ENCODE measurements at places on chromosomes 5 and 9. TPM values are rescaled to one million over a fixed set of nuclear protein-coding genes. Genes with fewer than 3 reads are reported as not detected.
A peak's percentile ranks its signal among the peaks of the same experiment; 100 is the strongest.

DNA sequence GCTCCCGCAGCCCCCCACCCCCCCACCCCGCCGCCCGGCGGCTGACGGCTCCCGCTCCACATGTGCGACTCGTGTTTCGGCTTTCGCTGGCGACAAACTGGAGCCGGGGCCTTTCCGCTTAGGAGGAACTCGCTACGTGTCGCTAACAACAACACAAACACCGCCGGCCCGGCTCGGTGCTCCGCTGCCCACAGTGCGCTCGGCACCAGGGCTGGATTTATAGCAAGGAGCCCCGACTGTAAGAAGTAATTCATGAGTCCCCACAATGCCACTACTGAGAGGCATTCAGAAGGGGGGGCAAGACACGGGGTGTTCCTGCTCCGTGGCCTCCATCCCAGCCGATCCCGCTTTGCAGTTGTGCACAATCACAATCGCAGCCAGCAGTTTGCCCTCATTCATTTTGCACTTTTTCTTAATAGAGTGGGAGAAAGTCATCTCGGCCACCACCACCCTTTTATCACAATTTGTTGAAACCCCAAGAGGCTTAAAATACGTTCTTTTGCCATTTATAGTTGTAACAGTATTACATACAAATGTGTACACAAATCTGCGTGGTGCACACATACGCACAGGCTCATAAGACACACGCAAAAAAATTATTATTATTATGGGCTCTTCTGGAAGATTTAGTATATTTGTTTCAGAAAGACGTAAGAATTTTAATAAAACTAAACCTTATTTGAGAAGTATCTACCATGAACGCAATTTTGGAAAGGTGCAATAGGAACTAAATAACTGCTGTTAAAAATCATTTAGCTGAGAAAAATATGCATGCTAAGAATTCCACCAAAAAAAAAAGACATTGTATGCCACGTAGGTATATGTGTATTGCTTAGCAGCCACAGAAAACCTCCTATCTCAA, 48.1 kb downstream of the EBF1 start:
- peak; percentile 66 for DNase-seq

- DNase-seq, result no peak
Measured at GRCh38 chr9:7081065-7081600, 323.4 kb downstream of the KDM4C start.

- DNase-seq, result no peak
Measured at GRCh38 chr5:107418071-107418470, 252.7 kb downstream of the EFNA5 start.

GRCh38 chr9:70947511-70947910, 173.9 kb downstream of the TRPM3 start:
- no peak for DNase-seq

DNA sequence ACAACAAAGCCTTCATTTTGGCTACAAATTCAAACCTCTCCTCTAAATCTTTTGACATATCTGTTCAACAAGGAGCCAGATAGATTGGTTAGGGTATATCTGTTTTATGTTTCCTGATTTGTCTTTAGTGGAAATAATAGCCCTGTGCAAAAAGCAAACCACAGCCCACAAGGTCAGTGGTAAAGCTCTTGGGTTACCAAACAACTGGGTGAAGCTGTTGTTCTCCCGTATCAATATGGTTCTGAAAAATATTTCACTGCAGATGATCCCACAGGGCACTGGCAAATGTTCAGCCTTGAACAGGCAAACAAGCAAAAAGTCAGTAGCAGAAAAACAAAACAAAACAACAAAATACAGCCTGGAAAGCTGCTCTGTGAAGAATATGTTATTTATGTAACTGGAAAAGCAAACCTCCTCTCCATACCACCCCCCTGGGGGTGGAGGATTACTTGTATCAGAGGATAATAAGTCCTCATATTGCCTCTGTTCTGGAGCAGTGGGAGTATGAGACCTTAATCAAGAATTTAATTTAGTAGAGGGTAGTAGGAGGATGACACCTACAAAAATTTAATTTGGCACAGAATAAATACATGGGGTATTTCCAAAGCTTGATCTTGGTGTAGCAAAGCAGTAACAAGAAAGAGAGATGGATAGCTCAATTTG, 20.8 kb upstream of the PTBP3 start:
- DNase-seq, result no peak

- no peak for DNase-seq
Measured at GRCh38 chr5:79149433-79149832, 37.8 kb downstream of the BHMT start.

GRCh38 chr9:91897201-91897600, 52.8 kb downstream of the ROR2 start:
- DNase-seq, result no peak

GRCh38 chr5:142584891-142585290, 101.0 kb downstream of the FGF1 start:
- DNase-seq, result no peak

DNA sequence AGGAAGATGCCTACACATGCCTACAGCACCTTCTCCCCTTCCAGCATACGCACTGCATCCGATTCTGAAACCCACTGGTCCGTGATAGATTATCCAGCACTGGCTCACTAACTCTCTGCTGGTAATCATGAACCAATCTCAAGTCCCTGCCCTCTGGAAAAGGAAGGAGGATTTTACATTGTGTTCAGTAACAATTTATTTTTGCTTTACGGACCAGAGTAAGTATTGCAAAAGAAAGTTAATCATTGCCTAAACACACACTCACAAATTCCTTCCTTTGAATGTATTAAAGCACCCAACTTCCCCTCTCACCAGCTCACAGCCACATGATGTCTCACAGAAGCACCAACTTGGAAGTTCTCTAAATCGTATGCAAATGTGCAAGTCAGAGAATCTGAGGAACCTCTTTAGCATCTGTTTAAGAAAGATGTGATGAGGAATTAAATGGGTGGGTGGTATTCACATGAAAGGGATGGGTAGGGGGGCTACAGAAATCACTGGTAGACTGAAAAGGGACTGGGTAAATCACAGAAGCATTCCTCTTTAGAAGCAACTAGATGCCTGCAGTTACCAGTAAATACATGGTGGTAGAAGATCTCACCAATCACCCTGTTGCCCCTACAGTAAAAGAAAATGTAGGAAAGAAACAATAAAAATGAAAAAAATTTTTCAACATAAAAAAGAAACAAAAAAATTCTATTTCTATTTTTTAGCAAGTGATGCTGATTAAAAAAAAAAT, 8.4 kb downstream of the GNAQ start:
- DNase-seq, result no peak

- no peak for DNase-seq
Measured at GRCh38 chr9:110561826-110562225, 17.7 kb downstream of the SVEP1 start.

- no peak for DNase-seq
Measured at GRCh38 chr5:151171529-151171928, 13.9 kb upstream of the ANXA6 start.

- no peak for DNase-seq
Measured at GRCh38 chr5:149239917-149240316, 31.7 kb upstream of the AFAP1L1 start.

DNA sequence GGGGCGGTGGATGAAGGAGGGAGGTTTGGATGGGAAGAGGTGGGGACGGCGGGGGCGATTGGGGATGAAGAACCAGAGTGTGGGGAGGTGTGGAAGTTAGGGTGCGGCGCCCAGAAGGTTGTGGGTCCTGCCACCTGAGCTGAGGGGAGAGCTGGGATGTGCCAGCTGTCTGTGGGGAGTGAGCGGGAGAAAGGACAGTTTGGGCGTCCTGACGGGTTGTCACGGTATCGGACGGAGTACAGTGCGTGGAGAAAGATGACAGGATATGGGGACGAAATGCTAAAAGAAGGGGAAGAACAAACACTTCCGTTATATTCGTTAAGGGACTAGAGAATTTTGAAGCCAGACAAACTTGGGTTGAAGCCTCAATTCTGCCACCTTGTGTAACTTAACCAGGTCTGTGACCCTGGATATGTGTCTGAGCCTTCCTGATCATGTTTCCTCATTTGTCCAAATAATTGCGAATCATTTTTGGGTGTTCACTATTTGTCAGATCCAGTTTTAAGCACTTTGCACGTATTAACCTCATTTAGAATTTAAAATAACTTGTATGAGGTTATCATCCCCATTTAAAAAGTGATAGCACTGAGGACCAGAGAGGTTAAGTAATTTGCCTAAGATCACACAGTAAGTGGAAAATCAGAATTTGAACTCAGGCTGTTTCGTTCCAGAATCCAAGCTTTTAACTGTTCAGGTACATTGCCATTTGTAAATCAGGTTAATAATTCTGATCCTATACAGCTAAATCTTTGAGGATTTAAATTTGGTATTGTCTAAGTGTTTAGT, 689 bp downstream of the CNTRL start:
- peak; percentile 51 for DNase-seq

DNA sequence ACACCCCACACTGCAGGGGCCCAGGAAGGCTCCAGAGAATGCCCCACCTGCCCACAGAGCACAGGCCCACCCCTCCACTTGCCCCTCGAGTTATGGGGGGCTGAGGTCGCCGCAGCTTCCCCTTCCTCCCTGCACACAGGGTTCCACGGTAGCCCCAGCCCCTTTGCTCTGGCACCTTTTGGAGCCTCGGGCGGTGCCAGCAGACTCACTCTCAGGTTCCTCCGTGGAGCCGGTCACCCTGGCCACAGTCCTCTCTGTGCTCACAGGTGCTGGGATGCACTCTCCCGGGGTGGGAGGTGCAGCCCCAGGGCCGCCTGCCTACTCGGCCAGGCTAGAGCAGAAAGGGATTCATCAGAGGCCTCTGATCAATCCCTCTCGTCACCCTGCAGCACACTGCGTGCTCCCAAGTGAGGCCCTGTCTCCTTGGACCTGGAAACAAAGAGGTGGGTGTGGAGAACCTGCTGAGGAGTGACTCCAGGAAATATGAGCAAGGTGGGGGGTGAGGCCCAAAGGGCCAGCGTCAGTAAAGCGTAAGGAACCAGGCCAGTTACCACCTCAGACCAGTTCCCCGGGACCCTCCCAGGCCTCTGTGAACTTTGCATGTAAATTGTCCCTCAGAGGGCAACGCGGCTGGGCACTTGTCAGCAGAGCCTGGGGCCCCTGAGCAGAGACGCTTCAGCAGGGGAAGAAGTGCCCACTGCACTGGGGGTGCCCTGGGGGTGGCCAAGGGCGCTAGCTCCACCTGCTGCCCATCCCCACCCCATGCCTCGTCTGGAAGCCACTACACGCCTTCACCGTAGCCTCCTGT, 167.8 kb downstream of the OLFM1 start:
- DNase-seq, result no peak

DNA sequence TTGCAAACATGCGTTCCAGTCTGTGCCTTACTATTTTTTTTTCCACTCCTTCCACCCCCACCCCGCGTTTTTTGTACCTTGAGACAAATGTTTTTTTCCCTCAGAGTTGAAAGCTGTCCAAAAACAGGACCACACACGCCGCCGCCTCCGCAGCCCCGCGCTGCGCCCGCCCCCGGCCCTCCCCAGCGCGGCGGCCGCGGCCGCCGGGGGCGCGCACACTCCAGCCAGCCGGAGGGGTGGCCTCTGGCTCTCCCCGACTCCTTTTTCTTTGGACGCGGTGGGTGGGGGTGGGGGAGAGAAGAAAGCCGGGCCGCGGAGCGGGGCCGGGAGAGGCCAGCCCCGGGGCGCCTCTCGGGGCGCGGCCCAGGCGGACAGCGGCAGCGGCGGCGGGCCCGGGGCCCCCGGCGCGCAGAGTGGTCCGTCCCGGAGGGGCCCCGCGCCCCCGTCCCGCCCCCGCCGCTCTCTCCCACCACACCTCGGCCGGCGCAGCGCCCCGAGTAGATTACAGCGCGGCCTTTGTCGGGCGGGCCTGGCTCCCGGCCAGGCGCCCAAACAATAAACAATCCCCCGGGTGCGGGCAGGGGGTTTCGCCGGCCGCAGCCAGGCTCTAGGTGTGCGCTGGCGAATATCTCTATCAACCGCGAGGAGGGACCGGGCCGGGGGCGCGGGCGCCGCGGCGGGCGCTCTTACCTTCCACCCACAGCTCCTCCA, 10.9 kb downstream of the PTCH1 start:
- peak; percentile 73 for DNase-seq

DNA sequence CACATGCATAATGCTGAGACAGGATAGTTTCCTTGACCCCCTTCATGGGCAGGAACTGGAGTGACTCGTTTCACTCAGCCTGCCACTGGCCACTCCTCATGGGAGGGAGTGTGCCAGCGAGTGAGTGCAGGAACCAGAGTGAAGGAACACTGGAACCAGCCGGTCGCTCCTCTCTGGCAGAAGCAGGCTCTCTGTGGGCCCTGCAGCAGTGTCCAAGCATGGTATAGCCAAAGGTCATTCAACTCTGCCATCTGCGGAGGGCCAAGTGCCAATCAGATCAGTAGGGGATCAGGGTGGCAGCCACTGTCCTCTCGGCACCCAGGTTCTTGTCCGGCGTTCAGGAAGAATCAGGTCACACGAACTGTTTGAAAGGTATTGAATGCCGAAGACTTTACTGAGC, 169.3 kb upstream of the PPP1R2B start:
- no peak for DNase-seq

DNA sequence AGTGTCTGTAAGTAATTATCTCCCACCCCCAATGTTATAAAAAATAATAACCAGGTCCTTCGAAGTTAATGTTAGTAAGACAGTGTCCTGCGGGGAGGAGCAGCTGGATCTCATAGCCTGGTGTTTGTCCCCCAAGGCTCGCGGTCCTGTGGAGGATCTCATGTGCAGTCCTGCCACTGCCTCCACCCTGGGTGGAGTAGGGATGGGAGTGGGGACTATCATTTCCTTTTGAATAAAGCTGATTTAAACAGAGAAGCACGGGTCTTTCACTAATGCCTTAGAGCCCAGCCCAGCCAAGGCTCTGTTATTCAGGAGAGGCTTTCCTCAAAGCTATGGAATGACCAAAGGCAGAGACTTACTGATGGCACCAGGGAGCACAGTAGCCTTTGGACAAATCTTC, 40.2 kb downstream of the SUB1 start:
- no peak for DNase-seq

DNA sequence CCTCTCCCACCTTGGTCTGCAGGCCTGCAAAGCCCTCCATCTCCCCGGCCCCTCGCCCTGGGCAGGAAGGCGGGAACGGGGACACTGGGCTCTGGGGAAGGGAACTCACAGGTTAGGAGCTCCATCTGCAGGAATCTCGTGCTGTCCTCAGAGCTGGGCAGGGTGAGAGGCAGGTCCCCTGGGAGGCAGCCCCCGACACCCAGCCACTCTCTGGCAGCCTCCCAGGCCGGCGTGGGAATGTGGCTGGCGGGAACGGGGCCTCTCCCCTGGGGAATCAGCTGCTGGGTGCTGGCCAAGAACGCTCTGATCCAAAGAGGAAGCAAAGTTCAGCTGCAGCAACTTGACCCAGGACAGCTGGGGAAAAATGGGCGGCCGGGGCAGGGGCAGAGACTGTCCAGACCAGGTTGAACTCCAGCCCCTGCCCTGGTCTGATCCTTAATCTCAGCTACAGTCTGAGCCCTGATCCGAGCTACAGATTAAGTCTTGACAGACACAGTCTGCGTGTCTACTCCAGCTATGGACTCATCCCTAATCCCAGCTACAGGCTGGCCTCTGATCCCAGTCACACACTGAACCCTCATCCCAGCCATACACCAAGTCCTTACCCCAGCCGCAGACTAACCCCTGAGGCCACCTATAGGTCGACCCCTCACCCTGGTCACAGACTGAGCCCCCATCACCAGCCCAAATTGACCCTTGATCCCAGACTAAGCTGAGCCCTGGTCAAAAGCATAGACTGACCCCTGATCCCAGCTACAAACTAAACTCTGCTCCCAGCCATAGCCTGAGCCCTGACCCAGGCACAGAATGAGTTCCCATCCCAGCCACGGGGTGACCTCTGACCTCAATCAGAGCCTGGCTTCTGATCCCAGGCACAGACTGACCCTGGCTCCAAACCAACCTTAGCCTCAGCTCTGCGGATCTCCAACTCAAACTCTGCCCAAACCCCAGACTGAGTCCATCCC, 37.3 kb upstream of the EGFL7 start:
- DNase-seq, result peak; percentile 22

GABRB2 gene
- total RNA-seq, result not detected

ANKDD1B gene
- not detected for total RNA-seq

FAXDC2 gene
- 7.9 TPM for total RNA-seq

SCGB3A2 gene
- total RNA-seq, result not detected
